ENCODE measurements at places on chromosomes 6 and 20.

DNA sequence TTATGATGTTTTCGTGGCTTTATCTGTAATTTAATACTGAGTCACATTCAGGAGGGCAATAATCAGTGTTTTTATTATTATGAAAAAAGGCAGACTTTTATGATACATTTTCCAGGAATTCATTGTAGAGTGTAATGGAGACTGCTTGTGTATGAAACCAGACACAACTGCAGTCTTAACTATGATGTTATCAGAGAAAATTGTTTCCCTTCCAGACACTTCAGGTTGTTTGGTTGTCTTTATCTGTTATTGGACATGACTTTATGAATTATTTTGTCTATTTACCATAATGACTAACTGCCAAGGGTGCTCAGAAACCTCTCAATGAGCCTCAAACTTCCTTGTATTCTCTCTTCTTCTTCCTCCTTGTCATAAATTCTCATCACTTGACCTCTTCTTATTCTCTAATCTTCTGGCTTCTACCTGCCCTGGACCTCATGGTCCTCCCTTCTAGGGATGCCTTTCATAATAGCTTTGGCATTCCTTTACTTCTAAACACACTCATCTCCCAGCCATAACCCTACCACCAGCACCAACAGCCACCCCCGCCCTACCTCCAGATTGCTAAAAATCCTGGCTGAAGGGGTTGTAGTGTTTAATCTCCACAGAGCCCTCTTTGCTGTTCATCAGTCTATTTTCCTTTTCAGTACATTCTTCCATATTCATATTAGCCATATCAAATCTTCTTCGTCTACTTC lies 492.5 kb downstream of the CDKAL1 start:
- no peak for DNase-seq
- no peaks in the 10 kb centered on the region for H3K36me3 ChIP-seq
- H3K4me1 ChIP-seq = no peaks in the 10 kb centered on the region
- no peaks in the 10 kb centered on the region for H3K27me3 ChIP-seq

DNA sequence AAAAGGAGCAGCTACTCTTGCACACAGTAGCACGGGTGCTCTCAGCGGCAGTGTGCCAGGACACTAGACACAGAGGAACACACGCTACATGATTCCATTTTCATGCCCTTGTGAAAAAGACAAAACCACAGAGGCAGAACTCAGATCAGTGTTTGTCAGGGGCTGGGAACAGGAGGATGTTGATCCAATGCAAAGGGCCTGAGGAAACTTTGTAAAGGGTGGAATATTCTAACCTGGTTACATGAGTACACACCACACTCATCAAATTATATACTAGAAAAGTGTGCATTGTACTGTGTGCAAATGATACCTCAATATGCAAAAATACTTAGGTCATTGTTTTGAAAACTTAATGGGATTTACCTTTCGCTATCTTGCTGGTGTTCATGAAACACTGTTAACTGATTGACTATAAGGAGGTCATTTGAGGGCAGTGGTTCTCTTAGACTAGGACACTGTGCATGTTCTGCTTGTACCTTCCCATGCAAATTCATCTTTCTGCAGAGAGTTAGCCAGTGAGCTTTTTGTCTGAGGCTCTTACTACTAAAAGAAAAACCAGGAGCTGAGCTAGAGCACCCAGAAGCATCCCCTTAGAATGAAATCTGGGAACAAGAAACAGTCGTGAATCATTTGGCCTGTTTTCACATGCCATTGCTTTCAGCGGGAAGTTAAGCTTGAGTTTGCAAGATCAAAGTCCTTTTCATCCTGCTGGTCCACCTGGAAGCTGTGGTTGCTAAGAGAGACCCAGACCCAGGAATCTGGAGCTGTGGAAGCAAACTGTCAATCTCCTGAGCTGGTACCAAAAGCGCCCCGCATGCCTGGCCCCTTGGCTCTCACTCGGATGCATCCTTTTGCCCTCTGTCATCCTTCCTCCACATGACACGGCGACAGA lies 204.8 kb downstream of the TTLL2 start:
- no peaks in the 10 kb centered on the region for H3K27me3 ChIP-seq
- H3K36me3 ChIP-seq = no peaks in the 10 kb centered on the region
- no peak overlapping the region for H3K27ac ChIP-seq

DNA sequence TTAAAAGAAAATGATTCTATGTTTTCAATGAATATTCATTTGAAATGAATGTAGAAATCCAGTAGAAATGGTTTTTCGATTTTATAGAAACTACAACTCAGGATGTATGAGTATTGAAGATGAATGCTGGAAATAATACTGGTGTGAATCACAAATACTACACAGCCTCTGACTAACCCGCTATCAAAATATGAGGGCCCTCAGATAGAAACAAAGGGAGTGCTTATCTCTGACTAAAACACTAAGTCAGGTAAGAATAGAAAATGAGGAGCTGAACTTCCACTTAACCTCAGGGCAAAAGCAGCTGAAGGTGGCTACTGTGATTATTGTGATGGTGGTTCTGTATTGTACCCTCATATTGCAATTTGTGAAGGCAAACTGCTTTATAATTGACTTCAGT lies 220.9 kb upstream of the RNF217 start:
- no peaks in the 10 kb centered on the region for H3K4me1 ChIP-seq
- H3K4me3 ChIP-seq = no peak overlapping the region
- no peaks in the 10 kb centered on the region for H3K27me3 ChIP-seq
- no peak for DNase-seq
- no peak overlapping the region for H3K27ac ChIP-seq
- no peaks in the 10 kb centered on the region for H3K36me3 ChIP-seq

- H3K4me1 ChIP-seq = no peaks in the 10 kb centered on the region
- H3K27ac ChIP-seq = no peak overlapping the region
- H3K27me3 ChIP-seq = no peaks in the 10 kb centered on the region
- no peak overlapping the region for H3K4me3 ChIP-seq
- no peak for DNase-seq
Observed at GRCh38 chr6:105892577-105893262, 193.4 kb upstream of the PRDM1 start.

DNA sequence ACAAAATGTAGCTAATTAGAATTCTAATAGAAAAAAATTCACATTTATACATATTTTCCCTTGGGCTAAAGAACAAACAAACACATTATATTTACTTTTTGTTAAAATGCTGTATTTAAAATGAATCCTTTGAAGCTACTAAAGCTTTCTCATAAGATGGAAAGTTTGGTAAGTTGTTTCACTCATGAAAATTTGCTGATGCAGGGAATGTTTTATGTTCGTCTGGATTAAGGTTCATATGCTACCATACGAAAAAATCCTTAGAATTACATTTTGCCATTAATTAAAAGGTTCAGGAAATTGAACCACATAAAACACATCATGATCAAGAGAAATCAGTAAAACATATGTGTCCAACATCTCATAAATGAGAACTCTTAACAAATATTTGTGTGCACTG lies 62.2 kb downstream of the SMLR1 start:
- no peak overlapping the region for H3K4me3 ChIP-seq
- H3K27me3 ChIP-seq = no peaks in the 10 kb centered on the region
- H3K36me3 ChIP-seq = no peaks in the 10 kb centered on the region
- no peak for DNase-seq
- H3K27ac ChIP-seq = no peak overlapping the region

GRCh38 chr20:50898475-50898874 lies 32.8 kb downstream of the ADNP start:
- no peak for DNase-seq
- H3K36me3 ChIP-seq = peaks cover 63% of the 10 kb centered on the region
- H3K4me1 ChIP-seq = no peaks in the 10 kb centered on the region
- no peak overlapping the region for H3K4me3 ChIP-seq

DNA sequence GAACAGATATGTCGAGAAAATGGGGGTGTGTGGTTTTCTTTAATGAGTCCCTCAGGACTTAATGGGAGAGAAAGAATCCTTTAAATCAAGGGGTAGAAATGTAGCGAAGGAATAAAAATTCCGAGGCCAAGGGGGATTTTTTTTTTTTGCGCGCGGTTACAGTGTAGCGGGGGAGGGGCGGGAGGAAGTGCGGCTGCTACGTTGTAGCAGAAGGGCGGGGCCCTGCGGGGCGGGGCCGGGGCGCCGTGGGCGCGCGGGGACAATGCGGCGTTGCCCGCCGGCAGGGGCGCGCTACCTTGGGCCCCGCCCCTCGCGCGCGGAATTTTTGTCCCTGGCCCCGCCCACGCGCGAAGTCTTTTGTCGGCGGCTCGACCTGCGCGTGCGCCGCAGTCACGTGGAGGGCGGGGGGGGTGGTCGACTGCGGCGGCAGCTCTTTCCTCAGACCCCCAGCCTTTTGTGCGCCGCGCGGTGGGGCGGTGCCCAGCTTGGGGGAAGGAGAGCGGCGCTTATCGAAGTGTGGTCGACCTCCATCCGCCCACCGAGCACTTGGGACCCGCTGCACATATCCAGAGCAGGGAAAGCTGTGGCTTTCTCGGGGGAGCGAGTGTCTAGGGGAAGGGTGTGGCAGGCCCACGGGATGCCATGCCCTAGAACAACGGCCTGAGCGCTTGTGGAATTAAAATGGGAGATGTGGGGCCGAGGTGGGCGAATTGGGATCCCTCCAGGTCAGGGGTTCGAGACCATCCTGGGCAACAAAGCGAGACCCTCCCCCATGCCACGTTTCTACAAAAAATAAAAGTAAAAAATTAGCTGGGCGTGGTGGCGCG lies 1.3 kb downstream of the TUBB start:
- peak overlapping the region; percentile 85 for H3K27ac ChIP-seq
- peak; percentile 97 for DNase-seq
- peaks cover 39% of the 10 kb centered on the region for H3K36me3 ChIP-seq
- H3K27me3 ChIP-seq = no peaks in the 10 kb centered on the region
- H3K4me1 ChIP-seq = peaks cover 73% of the 10 kb centered on the region

GRCh38 chr20:63493563-63494020 lies 5.3 kb downstream of the EEF1A2 start:
- peaks cover 23% of the 10 kb centered on the region for H3K4me1 ChIP-seq
- DNase-seq = no peak
- H3K4me3 ChIP-seq = no peak overlapping the region
- no peaks in the 10 kb centered on the region for H3K36me3 ChIP-seq

- peak overlapping the region; percentile 72 for H3K27ac ChIP-seq
- H3K27me3 ChIP-seq = no peaks in the 10 kb centered on the region
- DNase-seq = peak; percentile 49
- H3K36me3 ChIP-seq = no peaks in the 10 kb centered on the region
Observed at GRCh38 chr6:163415620-163416556, 1.4 kb downstream of the QKI start.

DNA sequence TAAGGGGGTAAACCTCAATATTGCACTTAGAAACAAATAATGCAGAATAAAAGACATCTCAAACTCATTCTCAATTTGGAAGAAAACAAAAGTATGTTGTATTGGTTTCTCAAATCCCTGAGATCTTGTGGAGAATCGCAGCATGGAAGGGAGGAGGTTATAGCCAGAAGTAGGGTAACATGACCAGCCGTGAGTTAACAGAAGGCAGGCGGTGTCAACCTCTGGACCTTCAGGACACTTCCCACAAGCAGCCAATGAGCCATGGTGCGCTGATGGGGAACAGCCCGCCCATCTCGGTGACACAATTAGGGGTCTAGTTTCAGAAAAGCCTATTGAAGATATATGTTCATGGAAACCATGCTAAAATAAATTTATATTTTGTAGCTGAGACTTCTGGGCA lies 98.4 kb downstream of the ALDH8A1 start:
- no peaks in the 10 kb centered on the region for H3K4me1 ChIP-seq
- H3K4me3 ChIP-seq = no peak overlapping the region
- peaks cover 4% of the 10 kb centered on the region for H3K27me3 ChIP-seq
- no peak for DNase-seq
- no peak overlapping the region for H3K27ac ChIP-seq

GRCh38 chr6:155147958-155148663 lies 115.7 kb upstream of the CLDN20 start:
- no peak for DNase-seq
- peaks cover 8% of the 10 kb centered on the region for H3K4me1 ChIP-seq
- no peak overlapping the region for H3K27ac ChIP-seq
- H3K4me3 ChIP-seq = no peak overlapping the region

DNA sequence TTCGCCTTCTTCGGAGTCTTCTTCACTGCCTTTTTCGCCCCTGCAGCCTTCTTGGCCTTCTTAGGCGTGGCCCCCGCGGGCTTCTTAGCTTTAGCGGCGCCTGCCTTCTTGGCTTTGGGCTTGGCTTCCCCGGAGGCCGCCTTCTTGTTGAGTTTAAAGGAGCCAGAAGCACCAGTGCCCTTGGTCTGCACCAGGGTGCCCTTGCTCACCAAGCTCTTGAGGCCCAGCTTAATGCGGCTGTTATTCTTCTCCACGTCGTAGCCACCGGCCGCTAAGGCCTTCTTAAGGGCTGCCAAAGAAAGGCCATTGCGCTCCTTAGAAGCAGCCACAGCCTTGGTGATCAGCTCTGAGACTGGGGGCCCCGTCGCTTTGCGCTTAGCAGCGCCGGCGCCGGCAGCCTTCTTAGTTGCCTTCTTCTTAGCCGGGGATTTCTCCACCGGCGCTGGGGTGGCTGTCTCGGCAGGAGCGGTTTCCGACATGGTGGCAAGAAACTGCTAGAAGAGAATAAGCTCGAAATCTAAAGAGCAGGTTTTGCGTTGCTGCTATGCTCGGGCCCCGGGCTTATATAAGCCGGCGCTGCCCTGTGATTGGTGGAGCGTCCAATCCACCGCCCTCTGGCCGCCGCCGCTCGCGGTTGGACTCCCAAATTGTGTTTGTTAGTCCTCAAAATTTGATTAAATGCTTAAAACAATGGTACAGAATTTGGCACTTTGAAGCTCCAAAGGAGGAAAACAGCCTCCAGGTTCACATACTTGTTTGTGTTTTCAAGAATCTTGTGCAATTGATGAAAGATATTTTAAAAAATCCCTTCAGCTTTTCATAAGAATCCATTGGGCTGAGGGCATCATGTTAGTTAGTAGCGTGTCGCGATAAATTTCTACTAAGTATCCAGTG lies 44.9 kb downstream of the OR2B2 start:
- H3K4me1 ChIP-seq = peaks cover 50% of the 10 kb centered on the region
- H3K27ac ChIP-seq = peak overlapping the region; percentile 51
- H3K36me3 ChIP-seq = no peaks in the 10 kb centered on the region

GRCh38 chr6:72724545-72724944 lies 102.7 kb downstream of the KCNQ5 start:
- H3K4me3 ChIP-seq = no peak overlapping the region
- no peak for DNase-seq
- no peaks in the 10 kb centered on the region for H3K27me3 ChIP-seq
- H3K4me1 ChIP-seq = no peaks in the 10 kb centered on the region
- H3K36me3 ChIP-seq = no peaks in the 10 kb centered on the region
- no peak overlapping the region for H3K27ac ChIP-seq

GRCh38 chr6:44341095-44341890 lies 1.2 kb upstream of the SPATS1 start:
- no peak overlapping the region for H3K27ac ChIP-seq
- H3K36me3 ChIP-seq = no peaks in the 10 kb centered on the region
- H3K4me1 ChIP-seq = peaks cover 8% of the 10 kb centered on the region
- no peak for DNase-seq
- H3K27me3 ChIP-seq = peaks cover 38% of the 10 kb centered on the region
- no peak overlapping the region for H3K4me3 ChIP-seq

Measured in CD4-positive, alpha-beta T cell (primary cell).